ENCODE measurements at places on chromosomes 16 and 17.

DNA sequence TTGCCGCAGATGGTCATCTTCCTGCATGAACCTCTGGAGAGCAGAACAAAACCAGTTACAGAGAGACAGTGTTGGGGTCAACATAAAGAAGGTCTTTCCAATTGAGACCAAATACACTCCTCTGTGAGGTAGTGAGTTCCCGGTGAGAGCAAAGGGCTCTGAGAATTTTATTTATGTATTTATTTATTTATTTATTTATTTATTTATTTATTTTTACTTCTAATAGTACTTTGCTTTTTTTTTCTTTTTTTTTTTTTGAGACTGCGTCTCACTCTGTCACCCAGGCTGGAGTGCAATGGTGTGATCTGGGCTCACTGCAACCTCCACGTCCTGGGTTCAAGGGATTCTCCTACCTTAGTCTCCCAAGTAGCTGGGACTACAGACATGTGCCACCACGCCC lies 12.1 kb upstream of the COTL1 start:
- no peak for DNase-seq

GRCh38 chr17:17900615-17901520 lies 64.1 kb upstream of the SREBF1 start:
- peak; percentile 94 for DNase-seq

DNA sequence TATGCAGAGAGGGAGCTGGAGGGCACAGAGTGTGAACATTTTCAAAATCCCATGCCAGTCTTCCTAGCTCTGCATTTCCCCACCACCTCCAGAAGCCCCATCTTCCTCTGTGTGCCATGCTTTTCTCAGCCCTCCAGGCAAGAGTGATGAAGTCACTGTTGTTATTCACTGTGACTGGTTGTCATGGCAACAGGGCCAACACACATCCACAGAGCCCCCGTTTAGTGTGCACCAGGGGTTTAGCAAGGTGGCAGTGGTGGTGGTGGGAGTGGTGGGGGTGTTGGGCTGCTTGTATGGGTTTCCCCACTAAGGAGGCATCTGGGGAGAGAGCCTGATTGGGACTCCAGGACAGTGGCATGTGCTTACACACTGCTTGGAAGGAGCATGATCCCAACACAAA lies 309.9 kb upstream of the ASIC2 start:
- no peak for DNase-seq

DNA sequence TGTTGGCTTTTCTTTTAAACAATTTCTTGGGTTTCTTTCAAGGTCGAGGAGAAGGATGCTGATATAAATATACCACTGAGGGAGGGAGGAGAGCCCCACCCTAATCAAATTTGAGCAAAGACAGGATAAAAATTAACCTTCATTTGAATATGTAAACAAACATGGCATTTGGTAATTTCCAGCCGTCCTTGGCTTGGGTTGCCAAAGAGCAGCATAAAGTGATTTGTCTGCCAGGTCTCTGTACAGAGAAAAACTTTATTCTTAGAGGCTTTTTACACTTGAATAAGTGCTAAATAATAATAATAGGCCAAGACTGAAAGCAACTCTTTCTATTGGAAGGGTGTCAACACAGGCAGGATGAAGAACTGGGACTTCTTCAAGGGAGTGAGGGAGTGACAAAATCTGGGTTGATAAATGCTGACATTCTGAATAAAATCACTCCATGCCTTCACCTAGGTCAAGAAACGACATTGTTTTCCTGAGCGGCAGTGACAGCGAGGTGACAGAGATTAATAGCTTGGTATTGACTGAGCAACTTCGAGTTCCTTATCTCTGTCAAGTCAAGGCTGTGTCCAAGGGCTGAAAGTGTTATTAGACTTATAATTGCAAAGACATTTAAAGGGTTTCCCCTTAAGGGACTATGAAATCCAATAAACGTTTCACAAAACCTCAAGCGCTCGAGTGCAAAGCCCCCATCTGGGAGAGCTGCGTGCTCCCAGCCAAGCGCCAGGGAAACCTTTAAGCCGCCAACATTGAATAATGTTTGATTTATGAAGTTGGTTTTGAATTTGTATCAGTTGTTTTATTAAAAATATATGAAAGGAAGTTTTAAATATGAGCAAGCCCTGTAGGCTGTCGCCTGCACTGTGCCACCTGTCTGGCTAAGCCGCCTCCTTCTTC lies 269.5 kb upstream of the N4BP1 start:
- DNase-seq, result no peak

DNA sequence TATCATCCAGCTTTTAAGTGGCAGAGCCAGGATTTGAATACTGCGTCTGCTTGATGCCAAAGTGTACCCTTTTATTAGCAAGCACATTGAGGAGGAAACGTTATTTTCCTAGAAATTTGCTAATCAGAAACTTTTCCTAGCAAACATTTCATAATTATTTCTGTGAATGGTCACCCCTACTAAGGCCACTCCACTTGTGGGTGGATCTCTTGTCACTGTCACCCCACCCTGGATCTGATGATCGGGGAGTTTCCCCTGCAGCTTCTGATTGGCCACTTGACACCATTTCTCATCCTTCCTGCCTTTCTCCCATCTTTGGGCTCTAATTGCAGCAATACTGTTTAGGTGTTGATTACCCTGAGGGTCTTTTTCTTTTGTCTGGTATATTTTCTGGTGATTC lies 35.9 kb downstream of the GPRC5B start:
- no peak for DNase-seq

GRCh38 chr17:54980375-54980774 lies 11.8 kb downstream of the STXBP4 start:
- no peak for DNase-seq

DNA sequence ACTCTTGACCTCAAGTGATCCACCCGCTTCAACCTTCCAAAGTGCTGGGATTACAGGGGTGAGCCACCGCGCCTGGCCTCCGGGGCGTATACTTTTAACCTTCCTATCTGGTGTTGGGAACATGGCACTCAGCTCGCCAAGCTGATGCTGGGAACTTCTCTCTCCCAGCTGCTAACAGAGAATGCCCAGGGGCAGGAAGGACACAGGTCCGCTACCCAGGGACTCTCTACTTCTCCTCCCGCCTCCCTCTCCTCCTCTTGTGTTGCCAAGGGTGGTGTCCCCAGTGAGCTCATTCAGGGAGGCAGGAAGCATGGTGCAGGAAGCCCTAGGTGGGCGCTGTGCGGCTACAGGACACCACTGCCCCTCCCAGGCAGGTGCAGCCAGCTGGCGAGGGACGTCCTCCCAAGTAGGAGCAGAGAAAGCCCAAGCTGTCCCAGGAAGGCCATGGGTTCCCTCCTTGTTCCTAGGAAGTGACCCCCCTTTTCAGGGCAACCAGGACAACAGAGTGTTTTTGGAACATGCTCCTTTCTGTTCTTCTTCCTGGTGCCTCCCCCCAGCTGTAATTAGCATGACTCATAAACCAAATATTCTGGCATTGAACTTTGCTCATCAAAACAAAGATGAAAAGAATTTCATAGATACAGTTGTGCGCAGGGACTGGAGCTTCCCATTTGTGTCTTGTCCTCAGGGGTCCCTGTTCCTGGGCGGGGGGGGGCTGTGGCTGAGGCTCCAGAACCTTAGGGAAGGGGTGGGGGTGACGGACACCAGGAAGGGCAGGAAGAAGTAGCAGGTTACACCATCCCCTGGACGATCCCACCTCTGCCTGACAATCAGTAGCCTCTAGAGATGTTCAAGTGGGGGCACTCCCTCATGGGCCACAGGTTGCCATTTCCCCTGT lies 2.7 kb downstream of the C1QTNF1 start:
- peak; percentile 66 for DNase-seq

DNA sequence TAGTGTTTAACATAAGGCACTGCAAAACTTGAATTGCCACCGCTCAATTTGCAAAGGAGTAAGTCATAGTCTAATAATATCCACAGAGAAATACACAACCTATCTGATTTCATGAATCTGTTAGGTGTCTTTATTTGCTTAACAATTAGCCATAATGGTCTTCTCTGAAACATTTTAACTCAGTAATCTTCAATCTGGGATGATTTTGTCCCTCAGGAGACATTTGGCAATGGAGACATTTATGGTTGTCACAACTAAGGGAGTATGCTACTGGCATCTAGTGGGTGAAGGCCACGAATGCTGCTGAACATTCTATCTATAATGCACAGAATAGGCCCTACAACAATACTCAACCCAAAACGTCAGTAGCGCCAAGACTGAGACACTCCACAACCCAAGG lies 4.3 kb downstream of the UBE2G1 start:
- DNase-seq, result peak; percentile 37

GRCh38 chr16:1045310-1045992 lies 27.1 kb upstream of the SSTR5 start:
- DNase-seq, result no peak

DNA sequence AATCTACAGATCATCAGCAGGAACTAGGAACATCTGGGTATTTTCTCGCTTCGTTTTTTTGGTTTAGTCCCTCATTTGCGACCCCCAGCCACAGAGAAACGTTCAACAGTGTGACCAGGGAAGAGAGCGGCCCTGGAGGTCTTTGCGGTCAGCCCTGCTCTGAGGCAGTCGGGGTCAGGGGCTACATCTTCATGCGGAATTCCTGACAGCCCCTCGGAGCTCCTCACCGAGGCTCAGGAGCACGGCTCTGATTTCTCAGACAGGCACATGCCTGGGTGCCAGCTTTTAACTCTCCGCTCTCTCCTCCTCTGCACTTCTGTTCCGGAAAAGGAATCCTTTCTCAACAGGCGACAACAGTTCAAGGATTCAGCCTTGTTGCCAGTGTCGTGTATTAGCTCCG lies 8.0 kb upstream of the WDR45B start:
- no peak for DNase-seq

GRCh38 chr16:535446-536405 lies 8.2 kb downstream of the CAPN15 start:
- DNase-seq, result peak; percentile 68

- no peak for DNase-seq
Observed at GRCh38 chr17:36768394-36768793, 167.0 kb downstream of the MRM1 start.

DNA sequence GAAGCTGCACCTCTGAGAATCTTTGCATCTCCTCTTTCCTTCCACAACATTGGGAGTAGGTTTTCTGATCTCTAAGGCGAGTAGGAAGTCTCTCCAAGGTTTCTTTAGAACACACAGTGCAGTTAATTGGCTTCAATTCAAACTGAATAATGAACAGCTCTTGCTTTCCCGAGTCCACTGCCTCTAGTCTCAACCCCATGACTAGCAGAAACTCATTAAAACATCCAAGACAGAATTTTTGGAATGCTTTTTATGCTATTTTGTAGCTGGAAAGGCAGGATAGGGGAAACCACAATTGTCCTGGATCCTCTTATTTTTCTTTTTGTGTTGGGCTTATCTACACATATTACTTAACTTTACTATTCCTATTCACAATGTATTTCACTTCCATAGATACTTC lies 206.6 kb downstream of the CDH8 start:
- no peak for DNase-seq

GRCh38 chr16:19960183-19960582 lies 75.5 kb upstream of the GPRC5B start:
- DNase-seq, result no peak

DNA sequence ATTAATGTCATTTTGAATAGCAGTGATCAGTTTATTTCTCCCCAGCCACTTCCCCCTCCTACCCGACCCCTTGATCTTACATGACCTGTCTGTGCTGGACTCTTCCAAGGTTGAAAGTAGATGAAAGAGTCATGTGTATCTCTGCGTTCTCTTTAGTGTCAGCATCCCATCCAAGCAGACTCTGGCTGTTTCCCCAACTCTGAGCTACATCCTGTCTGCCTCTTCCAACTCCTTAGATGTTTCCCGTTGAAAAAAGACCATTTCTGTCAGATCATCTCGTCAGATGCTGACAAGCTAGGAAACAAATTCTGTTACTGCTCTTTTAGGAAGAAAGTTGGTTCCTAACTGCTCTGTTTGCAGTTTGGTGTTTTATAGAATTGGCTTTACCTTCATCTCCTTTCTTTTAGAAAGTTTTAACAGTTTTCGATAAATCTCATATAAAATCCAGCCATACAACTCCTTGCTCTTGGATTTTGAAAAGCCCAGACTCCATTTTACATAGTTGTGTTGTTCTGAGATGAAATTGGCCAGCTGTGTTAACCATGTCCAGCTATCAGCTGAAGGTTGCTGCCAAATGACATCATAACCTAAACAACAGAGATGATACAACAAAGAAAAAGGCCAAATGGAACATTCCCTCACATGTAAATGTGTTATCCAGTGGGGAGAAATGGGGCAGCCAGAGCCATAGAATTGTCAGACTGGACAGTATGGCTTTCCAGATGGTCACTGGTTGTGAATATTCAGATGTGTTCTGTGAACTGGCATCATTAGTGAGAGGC lies 43.5 kb downstream of the CYB561 start:
- peak; percentile 67 for DNase-seq

- DNase-seq, result peak; percentile 52
Observed at GRCh38 chr16:65318138-65318537, 196.3 kb upstream of the CDH11 start.

- no peak for DNase-seq
Observed at GRCh38 chr17:56130631-56131030, 22.6 kb upstream of the ANKFN1 start.

DNA sequence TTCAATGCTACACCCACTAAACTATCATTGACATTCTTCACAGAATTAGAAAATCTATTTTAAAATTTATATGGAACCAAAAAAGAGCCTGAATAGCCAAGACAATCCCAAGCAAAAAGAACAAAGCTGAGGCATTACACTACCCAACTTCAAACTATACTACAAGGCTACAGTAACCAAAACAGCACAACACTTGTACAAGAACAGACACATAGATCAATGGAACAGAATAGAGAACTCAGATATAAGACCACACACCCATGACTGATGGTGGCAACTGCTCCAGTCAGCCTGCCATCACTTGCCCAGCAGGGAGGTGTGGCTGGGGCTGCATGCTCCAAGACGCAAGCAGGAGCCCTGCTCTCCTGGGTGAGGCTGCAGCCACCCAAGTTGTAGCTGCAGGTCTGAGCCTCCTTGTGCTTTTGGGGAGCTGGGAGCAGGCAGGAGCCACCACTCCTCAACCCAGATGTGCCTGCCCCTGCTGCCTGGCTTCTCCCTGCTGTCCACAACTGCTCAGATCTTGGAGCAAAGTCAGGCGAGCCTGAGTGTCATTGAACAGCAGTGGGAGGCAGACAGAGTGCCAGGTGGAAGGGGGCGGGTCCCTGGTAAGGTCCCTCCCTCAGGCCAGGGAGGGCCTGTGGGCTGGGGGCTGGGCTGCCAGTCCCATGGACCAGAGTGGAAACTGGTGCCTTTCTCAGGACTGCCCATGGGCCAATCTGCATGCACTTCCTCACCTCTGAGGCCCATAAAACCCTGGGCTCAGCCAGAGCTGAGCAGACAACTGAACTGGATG lies 24.7 kb downstream of the SSH2 start:
- no peak for DNase-seq

Measured in choroid plexus epithelial cell (primary cell).